ENCODE measurements at places on chromosomes 5 and 9. TPM values are rescaled to one million over a fixed set of nuclear protein-coding genes. Genes with fewer than 3 reads are reported as not detected.

IFNK gene
- not detected for total RNA-seq

PAEP gene
- not detected for total RNA-seq

FOXD4 gene
- not detected for total RNA-seq

MARCOL gene
- not detected for total RNA-seq

C9 gene
- not detected for total RNA-seq

DNAI1 gene
- total RNA-seq, result not detected

STC2 gene
- total RNA-seq, result 41.0 TPM

WDR38 gene
- not detected for total RNA-seq

CCL21 gene
- not detected for total RNA-seq

MYMK gene
- not detected for total RNA-seq

GABRA1 gene
- not detected for total RNA-seq

BHMT2 gene
- not detected for total RNA-seq

DNA sequence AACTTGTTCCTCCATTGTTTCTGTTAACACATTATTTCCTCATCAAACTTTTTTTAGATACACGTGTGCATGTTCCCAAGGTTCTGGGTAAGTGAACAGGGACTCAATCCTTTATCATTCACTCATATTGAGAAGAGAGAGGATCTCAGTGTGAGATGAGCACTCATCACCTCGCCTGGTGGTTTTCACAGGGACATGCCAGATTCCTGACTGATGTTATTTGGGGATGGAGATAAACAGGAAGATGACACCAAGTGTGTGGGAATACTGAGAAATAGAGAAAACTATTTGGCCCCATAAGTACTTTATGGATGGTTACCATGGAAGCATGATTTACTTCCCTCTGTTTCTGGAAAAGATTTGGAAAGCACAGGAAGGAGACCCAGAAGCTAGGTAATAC is 533.3 kb upstream of the DMAC1 start:
- no peak overlapping the region for H3K4me3 ChIP-seq
- H3K27me3 ChIP-seq, result no peaks in the 10 kb centered on the region
- no peak for DNase-seq
- no peaks in the 10 kb centered on the region for H3K4me1 ChIP-seq

GRCh38 chr9:136122425-136123383 is 4.0 kb upstream of the TMEM250 start:
- no peaks in the 10 kb centered on the region for H3K36me3 ChIP-seq
- H3K27me3 ChIP-seq, result no peaks in the 10 kb centered on the region
- H3K4me3 ChIP-seq, result no peak overlapping the region
- DNase-seq, result peak; percentile 94
- H3K27ac ChIP-seq, result no peak overlapping the region
- no peaks in the 10 kb centered on the region for H3K4me1 ChIP-seq

DNA sequence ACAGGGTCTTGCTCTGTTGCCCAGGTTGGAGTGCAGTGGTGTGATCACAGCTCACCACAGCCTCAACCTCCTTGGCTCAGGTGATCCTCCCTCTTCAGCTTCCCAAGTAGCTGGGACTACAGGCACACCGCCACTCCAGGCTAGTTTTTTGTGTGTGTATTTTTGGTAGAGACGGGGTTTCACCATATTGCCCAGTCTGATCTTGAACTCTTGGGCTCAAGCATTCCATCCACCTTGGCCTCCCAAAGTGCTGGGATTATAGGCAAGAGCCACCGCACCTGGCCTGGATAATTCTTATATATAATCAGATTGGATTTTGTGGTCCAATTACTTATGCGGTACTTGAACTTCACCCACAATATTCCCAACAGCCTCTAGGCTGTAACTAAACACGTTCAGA is 19.8 kb downstream of the CCDC69 start:
- H3K27me3 ChIP-seq, result no peaks in the 10 kb centered on the region
- no peak overlapping the region for H3K4me3 ChIP-seq

DNA sequence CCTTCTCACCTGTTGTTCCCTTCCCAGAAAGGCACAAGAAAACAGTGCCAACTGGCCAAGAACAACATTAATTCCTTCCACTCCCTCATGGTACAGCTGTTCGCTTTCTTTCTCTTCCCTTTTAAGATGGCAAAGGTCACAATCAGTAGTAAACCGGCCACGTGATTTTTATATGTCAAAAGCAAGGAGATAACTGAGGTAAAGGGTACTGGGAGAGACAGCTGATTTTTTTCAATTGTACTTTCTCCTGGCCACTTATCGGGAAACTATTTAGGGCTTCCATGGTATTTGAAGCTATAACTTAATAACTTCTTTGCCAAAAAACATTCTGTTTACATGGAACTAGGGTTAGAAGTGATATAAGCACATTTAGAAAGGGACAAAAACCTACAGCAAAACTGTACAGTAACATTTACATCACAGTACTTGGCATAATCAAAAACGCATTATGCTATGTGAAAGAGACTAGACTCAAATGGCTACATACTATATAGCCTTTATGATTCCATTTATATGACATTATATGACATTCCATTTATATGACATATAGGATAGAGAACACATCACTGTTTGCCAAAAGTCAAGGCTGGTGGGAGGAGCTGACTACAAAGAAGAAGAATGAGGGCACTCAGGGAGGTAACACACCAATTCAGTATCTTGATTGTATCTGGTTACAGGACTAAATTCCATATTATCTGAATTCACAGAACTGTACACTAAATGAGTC is 24.8 kb downstream of the PLPP1 start:
- H3K4me1 ChIP-seq, result peaks cover 19% of the 10 kb centered on the region
- peaks cover 10% of the 10 kb centered on the region for H3K36me3 ChIP-seq
- H3K4me3 ChIP-seq, result no peak overlapping the region
- no peak overlapping the region for H3K27ac ChIP-seq
- H3K27me3 ChIP-seq, result no peaks in the 10 kb centered on the region

GRCh38 chr9:107665057-107665456 is 175.5 kb upstream of the KLF4 start:
- no peaks in the 10 kb centered on the region for H3K36me3 ChIP-seq
- H3K27ac ChIP-seq, result no peak overlapping the region
- DNase-seq, result no peak
- H3K4me1 ChIP-seq, result no peaks in the 10 kb centered on the region

- no peaks in the 10 kb centered on the region for H3K27me3 ChIP-seq
- peaks cover 26% of the 10 kb centered on the region for H3K4me1 ChIP-seq
These were observed 22.5 kb upstream of the CAMSAP1 start for GRCh38 chr9:135929656-135930445.

DNA sequence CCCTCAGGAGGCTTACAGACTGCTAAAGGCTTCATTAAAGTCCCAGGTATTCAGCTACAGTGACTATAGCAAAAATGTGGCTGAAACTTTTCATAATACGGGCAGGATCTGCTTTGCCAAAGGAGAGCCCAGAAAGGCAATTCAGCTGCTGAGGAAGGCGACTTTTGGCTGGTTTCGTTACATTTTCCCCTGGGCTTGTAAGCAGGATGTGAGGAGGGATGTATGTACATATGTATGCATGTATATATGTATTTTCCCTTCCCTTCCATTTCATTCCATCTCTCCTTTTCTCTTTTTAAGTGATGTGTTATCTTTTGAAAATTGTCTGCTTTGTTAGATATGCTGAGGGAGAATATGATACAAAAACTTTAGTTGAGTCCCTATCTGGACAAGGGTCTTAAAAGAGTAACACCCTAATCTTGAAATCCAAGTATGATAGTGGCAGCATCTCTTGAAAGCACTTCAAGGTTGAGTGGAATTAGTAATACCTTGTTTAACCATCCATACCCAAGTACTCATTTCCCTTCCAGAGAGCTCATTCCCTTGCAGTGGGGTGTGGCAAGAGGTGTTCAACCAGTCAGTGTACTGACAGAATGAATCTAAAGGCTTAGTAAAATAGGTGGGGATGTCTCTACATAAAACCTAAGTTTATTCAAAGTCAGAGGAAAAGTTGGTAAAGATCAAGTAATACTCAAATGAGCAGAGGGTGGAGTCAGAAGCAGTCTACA is 28.7 kb downstream of the RAD1 start:
- DNase-seq, result no peak
- no peak overlapping the region for H3K27ac ChIP-seq
- no peaks in the 10 kb centered on the region for H3K4me1 ChIP-seq
- H3K36me3 ChIP-seq, result no peaks in the 10 kb centered on the region
- no peak overlapping the region for H3K4me3 ChIP-seq

DNA sequence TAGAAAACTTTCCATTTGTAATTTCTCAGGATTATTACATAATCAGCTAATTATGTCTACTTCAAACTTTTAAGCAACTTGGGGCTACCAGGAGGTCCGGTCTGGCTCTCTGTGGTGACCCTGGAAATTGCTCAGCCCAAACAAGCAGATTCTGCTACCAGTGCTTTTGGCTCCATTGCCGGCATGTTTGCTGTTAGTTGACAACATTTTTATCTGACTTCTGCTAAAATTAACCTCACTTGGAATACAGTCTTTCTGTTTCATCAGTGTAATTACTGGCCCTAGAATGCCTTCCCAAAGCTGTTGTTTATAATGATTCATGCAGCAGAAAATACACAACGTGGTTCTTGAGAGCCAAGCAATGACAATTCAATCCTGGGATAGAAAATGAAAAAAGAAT is 38.5 kb upstream of the FAM81B start:
- no peak overlapping the region for H3K27ac ChIP-seq
- no peaks in the 10 kb centered on the region for H3K36me3 ChIP-seq
- DNase-seq, result no peak
- no peak overlapping the region for H3K4me3 ChIP-seq
- no peaks in the 10 kb centered on the region for H3K4me1 ChIP-seq

GRCh38 chr9:97568461-97569275 is 64.5 kb downstream of the TSTD2 start:
- no peak overlapping the region for H3K4me3 ChIP-seq
- H3K4me1 ChIP-seq, result no peaks in the 10 kb centered on the region
- peaks cover 10% of the 10 kb centered on the region for H3K27me3 ChIP-seq
- no peak overlapping the region for H3K27ac ChIP-seq
- H3K36me3 ChIP-seq, result no peaks in the 10 kb centered on the region

DNA sequence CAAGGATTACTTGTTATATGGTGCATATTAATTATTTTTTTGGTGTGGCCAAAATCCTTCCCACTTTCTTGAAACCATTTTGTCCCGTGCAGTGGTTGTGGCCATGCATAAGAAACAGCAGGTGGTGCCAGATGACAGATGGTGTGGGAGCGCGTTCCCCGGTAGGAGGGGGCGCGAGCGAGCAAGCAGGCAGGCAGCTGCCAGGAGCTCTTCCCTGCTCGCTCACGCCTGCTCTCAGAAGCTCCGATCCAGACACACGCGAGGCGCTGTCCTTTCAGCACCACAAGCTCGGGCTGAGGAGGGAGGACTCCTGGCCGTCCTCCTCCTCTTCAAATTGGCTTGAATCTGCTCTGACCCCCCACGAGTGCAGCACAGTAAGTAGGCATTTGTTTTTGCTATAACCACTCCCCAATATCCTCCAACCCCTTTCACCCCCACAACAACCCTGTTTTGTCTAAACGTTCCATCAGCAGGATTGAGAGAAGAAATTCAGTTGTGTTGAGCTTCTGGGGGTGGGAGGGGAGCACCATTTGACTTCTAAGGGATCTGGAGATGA is at the start of gene NSG2:
Gene NSG2, plus strand, starts transcription at position 237 of the 556 bp plus-strand sequence. CDS start 1,050 bp downstream, outside the sequence.
- no peak within 1 kb of the TSS for H3K27ac ChIP-seq
- no peaks in the 10 kb centered on the region for H3K27me3 ChIP-seq
- no peaks in the 10 kb centered on the region for H3K36me3 ChIP-seq
- DNase-seq, result peak; percentile 80

DNA sequence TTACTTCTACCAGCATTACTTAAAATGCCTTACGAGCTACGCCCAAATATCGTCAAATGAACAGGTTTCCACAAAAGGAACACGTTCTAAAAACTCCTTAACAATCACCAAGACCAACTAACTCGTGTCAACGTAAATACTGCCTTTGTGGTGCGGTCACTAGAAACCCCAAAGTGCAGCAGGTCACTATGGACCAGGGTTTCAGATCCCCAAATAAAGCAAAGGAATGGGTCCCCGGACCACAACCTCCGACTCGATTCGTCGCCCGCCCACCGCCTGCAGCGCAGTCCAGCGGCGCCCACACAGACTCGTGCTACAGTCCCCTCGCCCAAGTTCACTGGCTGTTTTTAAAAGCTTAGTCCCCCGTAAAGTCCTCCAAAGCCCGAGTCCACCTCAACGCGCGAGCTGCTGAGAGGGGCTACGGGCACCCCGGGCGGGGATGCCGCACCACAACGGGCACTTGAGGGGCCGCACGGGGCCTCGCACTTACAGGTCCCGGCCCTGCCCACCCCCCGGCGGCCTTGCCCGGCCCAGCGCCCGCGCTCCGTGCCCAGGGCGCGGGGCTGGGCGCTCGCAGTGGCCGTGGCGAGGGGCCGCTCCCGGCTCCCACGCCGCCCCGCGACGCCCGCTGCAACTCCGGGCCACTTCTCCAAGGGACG is 1.1 kb downstream of the NFIB start:
- no peak overlapping the region for H3K27ac ChIP-seq

DNA sequence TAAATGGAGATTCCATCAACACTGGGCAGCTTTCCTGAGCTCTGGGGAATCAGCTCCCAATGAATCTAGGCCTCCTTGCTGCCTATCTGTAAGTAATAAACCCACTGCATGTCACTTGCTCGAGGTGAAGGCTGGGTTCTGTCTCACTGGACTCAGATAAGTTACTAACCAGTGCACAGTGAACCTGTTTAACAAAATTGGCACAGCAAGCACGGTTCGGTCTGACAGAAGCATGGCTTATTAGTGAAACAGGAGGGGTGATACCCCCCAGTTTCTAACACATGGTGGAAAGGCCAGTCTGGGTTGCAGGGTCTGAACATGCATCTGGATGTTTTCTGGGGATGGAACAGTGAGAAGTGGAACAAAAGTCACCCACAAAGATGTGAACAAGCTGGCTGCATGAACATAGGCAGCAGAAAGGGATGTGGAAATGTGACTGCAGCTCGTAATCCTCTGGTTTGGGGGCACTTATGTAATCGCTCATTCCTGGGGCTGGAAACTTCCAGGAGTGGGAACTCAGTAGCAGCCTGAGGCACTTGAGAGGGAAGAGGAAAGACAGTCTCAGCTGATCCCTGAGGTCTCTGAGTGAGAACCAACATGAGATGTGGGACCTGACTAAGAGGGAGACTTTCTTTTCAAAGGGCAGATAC is 37.7 kb downstream of the UGT3A2 start:
- H3K36me3 ChIP-seq, result no peaks in the 10 kb centered on the region
- no peaks in the 10 kb centered on the region for H3K4me1 ChIP-seq
- H3K4me3 ChIP-seq, result no peak overlapping the region

GRCh38 chr9:134329886-134330285 is 3.6 kb downstream of the RXRA start:
- peaks cover 14% of the 10 kb centered on the region for H3K27me3 ChIP-seq
- no peaks in the 10 kb centered on the region for H3K4me1 ChIP-seq
- H3K27ac ChIP-seq, result no peak overlapping the region
- H3K4me3 ChIP-seq, result no peak overlapping the region
- no peak for DNase-seq
- no peaks in the 10 kb centered on the region for H3K36me3 ChIP-seq
